ENCODE measurements at places on chromosomes 6 and 20.

DNA sequence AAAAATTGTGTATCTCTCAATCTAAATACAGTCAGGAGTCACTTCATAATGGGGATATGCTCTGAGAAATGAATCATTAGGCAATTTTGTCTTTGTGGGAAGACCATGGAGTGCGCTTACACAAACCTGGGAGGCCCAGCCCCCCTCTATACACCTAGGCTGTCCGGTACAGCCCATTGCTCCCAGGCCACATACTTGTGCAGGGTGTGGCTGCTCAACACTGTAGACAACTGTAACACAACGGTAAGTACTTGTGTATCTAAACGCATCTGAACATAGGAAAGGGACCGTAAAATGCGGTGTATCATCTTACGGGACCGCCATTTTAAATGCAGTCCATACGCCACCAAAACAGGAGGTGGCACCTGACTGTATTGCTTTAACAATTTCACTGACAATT, 58.0 kb upstream of the FRMD1 start:
- DNase-seq, result no peak

DNA sequence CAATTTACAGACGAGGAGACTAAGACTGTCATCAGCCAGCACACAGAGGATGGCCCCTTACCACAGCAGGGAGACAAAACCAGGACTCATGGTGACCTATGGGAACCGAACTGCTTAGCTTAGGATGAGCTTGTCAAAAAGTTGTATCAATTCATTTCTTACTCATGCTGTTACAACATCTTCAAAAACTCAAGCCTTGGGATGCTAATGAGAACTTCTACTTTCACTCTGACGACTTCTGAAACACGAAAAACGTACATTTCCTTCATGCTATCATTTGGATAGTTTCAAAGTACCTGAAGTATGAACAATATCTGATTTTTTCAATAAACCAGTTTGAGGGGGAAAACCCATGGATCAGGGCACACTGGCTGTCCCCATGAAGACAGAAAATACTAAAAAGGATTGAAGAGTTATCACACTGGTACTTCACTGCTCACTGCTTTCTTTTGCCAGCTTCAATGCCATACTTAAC, 31.9 kb downstream of the HIVEP2 start:
- no peak for DNase-seq

DNA sequence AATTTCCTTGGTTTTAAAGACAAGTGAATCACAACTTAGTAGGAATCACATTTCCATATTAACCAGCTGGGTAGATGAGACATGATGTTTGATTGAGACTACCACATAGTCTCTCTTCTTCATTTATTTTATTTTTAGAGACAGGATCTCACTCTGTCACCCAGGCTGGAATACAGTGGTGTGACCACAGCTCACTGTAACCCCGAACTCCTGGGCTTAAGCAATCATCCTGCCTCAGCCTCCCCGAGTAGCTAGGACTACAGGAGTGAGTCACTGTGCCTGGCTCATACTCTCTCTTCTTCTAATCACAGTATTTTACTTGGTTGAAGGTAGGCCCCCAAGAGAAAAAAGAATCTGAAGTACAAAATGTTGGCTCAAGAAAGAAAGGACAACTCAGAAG, 80.2 kb upstream of the ASF1A start:
- no peak for DNase-seq

DNA sequence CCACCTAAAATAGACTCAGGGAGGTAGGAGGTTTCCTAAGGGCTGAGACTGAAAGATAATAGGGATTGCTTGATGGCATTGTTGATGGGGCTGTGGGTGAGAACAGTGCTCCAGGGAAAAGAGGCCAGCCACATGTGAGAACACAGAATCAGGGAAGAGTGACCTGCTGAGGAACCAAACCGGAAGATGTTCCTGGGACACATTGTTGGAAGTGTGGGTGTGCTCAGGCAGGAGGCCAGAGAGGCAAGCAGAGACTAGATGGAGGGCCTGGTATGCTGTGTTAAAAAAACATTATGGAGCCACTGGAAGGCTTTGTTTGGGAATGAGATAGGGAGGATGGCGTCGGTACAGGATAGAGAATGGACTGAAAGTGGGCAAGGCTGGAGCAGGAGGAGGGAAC, 23.3 kb downstream of the RNF144B start:
- no peak for DNase-seq

DNA sequence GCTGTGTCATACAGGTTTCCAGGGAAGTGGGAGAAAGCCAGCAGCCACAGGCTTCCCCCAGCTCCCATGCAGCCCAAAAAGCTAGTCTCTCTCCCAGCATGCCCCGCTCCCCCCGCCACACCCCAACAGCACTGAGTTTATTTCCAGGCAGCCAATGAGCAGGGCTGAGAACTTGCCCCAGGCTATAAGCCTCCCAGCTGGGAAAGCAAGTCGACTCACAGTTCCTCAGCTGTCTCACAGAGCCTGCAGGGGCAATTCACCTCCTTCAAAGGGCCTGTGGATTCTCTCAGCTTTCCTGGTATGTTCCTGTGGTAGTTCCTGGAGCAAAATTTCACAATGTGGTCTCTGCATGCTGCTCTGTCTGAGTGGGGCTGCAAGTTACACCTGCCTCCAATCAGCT, 34.2 kb downstream of the PAX1 start:
- no peak for DNase-seq

DNA sequence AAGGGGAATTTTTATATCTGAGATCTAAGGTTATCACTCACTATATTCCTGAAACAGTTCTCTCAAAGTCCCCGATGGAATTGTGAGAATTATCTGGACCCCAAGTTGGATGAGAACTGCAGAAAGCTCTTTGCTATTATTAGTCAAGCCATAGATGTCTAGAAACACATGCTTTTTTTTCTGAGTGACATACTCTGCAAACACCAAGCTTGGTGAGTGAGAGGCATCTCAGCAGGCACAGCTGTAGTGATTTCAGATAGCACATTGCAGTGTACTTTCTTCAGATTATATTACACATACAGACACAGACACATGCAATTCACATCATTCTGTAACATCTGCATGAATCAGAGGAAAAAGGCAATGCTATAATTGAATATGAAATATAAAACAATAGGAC, 111.1 kb upstream of the UFL1 start:
- no peak for DNase-seq

- DNase-seq, result peak; percentile 63
Measured at GRCh38 chr6:160992061-160992979, 751 bp downstream of the MAP3K4 start.

GRCh38 chr6:103079867-103080266, 1686.4 kb downstream of the GRIK2 start:
- DNase-seq, result no peak

- peak; percentile 66 for DNase-seq
Measured at GRCh38 chr20:20593447-20594170, 118.8 kb downstream of the RALGAPA2 start.

DNA sequence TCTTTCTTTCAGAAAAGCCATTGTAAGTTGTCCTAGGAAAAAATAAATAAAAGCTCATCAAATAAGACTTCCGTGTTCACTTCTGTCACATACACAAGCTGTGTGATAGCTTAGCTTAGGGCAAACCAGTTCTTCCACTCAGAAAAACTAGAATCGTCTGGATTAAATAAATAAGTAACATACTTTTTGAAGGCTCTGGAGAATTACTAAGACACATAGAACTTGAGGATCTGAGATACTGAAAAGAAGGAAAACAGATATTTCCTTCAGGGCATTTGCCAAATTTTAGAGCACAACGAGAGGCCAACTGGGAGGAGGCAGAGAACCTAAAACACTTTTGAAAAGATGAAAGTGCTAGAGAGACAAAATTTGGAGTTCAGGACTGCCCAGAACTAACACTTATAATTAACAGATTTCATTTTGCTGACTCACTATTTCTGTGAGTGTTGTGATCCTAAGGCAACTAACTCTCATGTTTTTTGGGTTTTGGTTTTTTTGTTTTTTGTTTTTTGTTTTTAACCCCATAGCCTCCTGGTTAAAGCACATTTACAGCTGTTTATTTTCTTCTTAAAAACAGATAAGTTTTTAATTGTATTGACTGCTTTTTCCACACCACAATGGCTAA, 38.7 kb upstream of the THEMIS start:
- DNase-seq, result peak; percentile 14

- no peak for DNase-seq
Measured at GRCh38 chr20:48467622-48468021, 360.2 kb downstream of the PREX1 start.

DNA sequence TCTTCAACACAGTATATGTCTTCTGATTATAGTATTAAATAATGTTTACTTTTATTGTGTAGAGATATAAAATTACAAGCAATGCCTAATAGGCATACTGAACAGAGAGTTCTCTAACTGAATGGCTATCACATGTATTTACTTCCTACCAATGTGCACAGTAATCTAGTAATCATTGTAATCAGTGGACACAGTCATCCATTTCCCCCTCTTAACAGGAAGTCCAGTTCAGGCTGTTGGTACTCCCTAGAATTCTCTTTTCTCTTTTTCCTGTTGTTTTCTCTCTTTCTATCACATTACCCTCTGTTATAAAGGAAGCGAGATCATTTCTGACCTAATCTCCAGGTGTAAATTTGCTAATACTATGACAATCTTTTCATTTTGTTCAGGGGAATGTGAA, 172.5 kb downstream of the HTR1B start:
- DNase-seq, result no peak

DNA sequence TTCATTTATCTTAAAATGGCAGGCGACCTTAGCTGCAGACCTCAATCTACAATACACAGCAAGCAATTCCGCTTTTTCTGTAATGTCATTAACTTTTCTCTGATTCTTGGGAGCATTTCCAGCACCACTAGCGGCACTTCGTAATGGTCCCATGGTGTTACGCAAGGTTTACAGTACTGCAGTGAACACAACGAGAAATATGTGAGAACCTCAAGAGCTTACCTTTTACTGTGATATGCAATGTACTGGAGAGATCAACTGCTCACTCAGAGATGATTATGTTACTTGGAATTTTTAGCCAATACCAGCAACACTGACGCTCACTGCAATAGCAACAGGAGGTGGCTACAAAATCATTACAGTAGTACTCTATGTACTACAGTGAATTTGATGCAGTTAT, 2.8 kb upstream of the CEP43 start:
- DNase-seq, result no peak

DNA sequence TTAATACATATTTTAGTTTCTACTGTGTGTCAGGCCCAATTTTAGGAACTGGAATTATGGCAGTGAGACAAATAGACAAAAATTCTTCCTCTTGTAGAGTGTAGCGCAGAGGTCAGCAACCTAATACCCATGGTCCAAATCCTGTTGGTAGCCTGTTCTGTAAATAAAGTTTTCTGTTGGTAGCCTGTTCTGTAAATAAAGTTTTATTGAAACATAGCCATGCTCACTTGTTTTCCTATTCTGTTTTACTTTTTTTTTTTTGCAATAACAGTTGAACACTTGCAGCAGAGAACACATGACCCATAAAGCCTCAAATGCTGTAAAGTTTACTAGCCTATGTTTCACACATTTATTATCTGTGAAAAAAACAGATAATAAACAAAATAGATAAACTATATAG, 87.9 kb downstream of the SCAF8 start:
- DNase-seq, result no peak

GRCh38 chr6:83578057-83578456, 65.7 kb downstream of the PRSS35 start:
- no peak for DNase-seq

DNA sequence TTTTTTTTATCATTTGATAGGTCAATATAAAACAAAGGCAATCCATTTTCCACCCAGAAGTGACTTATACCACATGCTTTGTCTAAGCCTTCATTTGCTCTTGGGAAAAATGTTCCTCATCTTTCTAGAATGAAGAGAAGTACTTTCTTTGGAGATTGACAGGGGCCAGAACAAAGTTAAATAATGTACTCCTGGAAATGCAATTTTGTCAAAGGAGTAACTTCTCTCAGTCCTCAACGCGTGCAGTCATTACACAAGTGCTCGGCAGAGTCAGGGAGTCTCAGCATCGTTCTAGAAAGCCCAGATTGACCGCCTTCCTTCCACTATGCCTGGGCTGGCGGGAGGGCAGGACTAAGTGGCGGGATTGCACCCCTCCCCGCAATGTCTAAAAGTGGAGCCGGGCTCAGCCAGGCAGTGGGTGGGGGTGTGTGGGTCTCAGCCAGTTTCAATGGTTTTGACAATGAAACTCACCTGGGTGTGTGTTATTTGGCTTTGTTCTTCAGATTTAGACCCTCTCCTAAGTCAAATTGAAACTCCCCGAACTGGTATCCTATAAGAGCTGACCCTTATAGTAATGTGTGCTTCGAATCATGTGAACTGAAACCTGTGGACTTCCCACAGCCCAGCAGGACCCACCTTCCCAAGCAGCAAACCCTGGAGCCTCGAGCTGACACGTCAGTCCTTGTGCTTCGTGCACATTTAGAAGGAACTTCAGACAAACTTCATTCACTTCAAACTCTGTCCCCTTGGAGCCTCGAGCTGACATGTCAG, 63.2 kb upstream of the DUSP22 start:
- no peak for DNase-seq

DNA sequence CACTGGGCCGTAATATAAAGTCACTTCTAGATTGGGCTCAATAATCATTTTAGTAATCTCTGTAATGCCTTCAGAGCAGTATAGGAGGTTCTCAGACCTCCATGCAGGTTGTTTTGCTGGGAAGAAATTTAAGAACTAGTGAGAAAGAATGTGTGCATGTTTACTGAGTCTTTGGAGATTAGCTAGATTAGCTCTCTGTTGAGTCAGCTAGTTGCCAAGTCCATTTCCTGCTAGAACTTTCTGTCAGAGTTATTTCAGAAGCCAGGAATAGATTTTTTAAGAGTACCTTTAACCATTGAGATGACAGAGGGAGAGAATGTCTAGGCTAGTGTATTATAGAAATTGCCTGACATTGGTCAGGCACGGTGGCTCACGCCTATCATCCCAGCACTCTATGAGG, 33.3 kb downstream of the ORC3 start:
- DNase-seq, result peak; percentile 24

DNA sequence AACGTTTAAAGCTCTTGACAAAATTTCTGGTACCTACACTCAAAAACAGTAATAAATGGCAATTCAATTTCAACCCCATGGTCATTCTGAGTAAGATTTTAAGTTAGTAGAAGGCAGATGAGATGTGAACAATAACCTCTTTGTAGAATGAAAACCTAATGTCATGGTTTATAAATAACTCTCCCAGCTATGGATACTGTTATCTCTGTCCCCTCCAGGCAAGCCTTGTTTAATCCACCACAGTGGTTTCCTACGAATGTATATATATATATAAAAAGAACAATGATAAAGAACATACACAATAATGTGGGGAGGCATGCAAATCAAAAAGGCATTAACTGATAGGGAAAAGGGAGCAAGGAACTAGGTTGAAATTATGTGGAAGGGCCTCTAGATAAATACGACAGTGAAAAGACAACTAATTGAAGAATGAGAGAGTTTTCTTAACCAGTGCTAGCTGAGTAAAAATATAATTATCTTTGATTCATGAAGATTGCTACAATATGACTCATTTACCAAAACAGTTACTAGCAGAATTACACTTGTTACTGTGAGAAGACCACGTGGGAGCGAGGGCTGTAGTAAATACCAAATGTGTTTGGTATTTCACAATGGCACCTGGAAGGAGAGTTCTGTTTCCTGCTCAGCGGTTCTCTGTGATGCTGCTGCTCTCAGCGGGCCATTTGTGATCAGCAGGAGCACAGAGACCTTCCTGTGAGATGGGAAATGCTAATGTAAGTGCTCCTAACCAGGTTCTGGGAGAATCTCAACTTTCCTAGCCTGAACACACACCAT, 173.7 kb downstream of the MBOAT1 start:
- DNase-seq, result no peak
